ENCODE measurements at places on chromosomes 11 and 22.
A peak's percentile ranks its signal among the peaks of the same experiment; 100 is the strongest.

GRCh38 chr11:110425751-110426545, 3.8 kb upstream of the FDX1 start:
- no peak for DNase-seq

DNA sequence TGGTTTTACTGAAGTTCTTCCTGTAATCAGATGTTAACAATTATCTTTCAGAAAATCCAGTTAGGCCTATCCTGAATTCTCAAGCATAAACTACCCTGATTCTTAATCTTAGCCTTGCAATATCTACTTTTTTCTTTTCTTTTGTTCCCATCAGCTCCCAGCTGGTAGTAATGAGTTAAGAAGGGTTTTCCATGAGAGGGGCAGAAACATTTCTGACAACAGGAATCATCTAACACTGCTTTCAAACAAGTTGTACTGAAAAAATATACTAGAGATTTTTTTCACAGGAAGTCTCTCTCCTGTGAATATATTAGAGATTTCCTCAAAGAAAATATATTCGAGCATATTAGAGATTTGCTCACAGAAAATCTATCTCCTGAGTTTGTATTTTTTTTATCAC, 3.3 kb upstream of the TRIM6 start:
- no peak for DNase-seq

GRCh38 chr11:18633256-18634139, 644 bp downstream of the SPTY2D1 start:
- no peak for DNase-seq

DNA sequence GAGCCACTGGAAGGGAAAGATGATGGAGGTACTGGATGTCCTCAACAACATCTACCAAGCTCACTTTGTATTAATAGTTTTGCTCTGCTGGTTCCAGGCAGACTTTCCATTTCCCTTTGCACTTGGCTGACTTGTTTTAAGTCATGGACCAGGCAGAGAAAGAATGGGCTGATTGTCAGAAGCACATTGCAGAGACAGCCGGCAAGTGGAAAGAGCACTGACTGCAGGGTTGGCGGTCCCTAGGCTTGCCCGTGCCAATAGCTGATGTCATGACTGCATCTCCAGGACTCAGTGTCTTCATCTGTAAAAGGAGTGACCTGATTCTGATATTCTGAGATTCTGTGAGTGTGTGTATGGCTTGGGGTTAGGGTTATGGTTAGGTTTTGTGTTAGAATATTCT, 20.9 kb upstream of the NNMT start:
- DNase-seq: no peak

- no peak for DNase-seq
Measured at GRCh38 chr11:14270690-14271542, 88.1 kb downstream of the RRAS2 start.

GRCh38 chr22:26213826-26214225, 44.6 kb downstream of the SEZ6L start:
- no peak for DNase-seq

DNA sequence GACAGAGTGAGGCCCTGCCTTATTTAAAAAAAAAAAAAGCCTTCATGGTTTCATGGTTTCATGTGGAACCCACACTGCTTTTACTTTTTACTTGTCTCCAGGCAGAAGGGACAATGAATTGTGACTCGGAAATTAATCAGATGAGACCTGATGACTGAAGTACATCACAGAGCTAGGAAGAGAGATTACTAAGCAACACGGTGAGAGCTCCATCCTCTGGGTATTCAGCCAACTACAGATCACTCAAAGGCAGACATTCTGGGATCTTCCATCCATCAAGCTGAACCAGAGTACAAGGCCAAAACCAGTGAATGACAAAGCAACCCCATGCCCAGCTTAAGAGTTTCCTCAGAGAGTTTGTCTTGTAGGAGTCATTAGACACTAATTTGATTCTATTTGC, 433.2 kb downstream of the SOX6 start:
- DNase-seq: no peak

DNA sequence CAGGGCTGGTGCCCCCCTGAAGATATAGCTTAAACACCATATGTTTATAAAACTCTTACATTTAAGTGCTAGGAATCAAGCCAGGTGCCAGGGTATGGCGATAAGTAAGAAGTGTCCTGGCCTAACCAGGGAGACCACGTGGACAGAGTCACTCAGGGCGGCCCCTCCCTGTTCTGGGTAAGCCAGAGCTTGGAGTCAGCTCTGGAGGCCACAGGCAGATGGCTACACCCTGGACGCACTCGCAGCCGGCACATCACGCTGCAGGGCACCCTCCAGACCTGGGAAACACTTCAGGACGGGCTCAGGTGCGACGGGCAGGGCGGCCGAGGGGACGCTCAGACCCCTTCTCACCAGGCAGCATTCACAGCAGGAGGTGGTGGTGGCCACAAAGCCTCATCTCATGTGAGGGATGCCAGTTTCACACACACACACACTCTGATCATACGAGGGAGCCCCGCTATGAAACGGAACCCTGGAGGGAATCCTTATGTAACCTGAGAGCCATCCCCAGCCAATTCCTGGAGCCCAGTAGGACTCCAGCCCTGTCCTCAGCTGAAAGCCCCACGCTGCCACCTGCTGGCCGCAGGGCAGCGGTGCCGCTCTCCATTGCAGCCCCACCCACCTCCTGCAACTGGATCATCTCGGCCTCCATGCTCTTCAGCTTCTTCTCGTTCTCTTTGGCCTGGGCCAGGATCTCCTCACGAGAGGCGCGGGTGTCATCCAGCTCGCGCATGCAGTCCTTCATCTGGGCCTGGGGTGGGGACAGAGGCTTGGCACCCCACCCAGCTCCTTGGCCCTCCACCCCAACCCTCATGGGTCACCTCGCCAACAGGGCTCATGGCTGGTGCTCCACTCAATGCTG, 33.4 kb downstream of the APOL1 start:
- peak; percentile 82 for DNase-seq

DNA sequence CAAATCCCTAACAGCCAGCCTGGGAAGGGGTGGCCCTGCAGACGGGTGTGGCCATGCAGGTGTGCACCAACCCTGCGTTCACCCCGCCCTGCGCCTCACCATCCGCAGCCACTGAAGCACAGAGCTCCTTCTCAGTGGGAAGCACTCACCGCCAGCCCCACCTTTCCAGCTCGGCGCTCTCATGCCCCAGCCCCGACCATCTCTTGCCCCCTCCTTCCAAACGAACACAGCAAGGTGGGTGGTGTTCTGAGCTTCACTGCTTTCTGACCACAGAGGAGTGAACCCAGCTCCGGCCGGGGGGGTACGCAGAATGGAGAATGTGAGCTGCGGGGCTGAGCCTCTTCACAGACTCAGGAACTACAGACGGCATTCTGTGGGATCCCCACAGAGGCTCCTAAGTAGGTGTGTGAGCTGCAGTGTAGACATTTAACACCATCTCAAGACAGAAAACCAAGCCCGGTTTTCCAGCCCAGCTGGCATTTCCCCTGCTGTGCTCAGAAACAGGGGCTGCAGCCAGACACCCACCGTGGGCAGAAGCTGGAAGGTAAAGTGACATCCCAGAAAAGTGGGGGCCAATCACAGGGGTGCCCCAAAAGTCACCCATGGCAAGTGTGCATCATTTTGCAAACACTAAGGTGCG, 88.4 kb upstream of the RTL6 start:
- no peak for DNase-seq

- DNase-seq: no peak
Measured at GRCh38 chr11:119488256-119488995, 65.5 kb upstream of the THY1 start.

Measured in hematopoietic multipotent progenitor cell treated with erythropoietin and hydrocortisone succinate and interleukin-3 and kit ligand, for 15 days (in vitro differentiated cells).